ENCODE measurements at places on chromosomes 16 and 17.

DNA sequence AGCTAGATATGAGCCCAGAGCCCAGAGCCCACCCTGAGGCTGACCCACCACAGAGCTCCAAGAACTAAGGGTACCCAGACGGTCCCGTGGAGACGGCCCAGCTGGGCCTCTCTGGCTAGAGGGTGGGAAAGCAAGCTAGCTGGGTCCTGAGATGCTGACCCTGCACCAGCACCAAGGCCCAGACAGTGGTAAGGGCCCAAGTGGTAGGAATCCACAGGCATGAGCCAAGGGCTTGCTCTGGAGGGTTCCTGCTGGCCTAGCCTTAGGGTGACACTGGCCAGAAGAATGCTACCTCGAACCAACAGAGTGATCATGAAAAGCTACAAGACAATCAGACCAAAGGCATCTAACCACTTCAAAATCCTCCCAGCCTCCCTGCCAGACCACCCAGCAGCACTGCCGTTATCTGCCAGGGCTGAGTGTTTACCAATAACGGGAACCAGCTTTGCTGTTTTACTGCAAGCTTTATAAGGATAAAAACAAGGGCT is 13.2 kb downstream of the HIC1 start:
- no peak for DNase-seq
- no peaks in the 10 kb centered on the region for H3K27me3 ChIP-seq
- H3K4me3 ChIP-seq: no peak overlapping the region
- peaks cover 1% of the 10 kb centered on the region for H3K4me1 ChIP-seq

DNA sequence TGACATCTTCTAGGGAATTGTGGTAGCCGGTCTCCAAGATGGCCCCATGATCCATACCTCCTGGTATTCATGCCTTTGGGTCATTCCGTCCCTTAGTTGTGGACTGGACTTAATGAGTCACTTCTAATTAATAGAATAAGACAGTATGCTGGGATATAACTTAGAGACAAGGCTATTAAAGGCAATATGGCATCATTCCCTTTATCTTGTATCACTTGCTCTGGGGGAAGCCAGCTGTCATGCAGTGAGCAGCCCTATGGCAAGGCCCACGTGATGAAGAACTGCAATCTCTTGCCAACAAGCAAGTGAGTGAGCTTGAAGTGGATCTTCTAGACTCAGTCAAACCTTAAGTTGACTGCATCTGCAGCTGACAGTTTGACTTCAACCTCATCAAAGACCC is 97.8 kb upstream of the MED13 start:
- H3K4me3 ChIP-seq: no peak overlapping the region
- no peaks in the 10 kb centered on the region for H3K4me1 ChIP-seq
- no peaks in the 10 kb centered on the region for H3K36me3 ChIP-seq
- DNase-seq: no peak
- H3K27ac ChIP-seq: no peak overlapping the region

DNA sequence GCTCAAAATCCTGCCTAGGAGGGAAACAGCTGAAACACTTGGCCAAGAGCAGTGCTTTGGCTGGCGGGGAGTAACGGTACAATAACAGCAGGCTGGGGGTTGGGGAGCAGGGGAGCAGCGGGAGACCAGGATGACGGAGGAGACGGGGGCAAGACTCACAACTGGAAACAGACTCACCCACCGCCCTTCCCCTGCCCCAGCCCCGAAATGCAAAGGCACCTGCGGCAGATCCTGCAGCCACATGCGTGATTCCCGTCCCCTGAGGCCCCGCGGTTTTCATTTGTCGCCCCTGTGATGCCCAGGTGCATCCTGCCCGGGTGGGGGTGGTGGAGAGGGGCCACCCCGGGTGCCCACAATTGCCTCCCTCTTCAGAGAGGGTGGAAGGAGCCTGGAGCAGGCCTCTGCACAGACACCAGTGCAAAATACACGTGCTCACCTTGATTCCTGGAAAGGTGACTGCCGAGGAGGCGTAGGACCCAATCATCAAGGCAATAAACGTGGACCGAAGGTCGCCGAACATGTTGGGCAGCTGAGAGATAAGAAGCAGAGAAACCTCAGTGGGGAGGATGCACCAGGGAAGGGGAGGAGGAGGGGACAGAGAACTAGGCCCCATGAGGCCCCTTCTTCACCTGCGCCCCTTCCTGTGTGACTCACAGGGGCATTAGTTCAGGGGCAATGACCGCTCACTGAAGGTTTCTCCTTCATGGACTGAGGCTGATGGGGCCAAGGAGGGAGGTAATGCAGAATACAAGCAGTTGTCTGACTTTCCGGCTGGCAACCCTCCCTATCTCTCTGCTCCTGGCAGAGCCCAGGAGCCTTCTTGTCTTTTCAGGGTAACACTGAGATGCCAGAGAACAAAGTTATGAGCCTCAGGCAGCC is 30.4 kb upstream of the PITPNA start:
- H3K36me3 ChIP-seq: peaks cover 2% of the 10 kb centered on the region
- H3K27ac ChIP-seq: no peak overlapping the region
- peaks cover 6% of the 10 kb centered on the region for H3K4me1 ChIP-seq

DNA sequence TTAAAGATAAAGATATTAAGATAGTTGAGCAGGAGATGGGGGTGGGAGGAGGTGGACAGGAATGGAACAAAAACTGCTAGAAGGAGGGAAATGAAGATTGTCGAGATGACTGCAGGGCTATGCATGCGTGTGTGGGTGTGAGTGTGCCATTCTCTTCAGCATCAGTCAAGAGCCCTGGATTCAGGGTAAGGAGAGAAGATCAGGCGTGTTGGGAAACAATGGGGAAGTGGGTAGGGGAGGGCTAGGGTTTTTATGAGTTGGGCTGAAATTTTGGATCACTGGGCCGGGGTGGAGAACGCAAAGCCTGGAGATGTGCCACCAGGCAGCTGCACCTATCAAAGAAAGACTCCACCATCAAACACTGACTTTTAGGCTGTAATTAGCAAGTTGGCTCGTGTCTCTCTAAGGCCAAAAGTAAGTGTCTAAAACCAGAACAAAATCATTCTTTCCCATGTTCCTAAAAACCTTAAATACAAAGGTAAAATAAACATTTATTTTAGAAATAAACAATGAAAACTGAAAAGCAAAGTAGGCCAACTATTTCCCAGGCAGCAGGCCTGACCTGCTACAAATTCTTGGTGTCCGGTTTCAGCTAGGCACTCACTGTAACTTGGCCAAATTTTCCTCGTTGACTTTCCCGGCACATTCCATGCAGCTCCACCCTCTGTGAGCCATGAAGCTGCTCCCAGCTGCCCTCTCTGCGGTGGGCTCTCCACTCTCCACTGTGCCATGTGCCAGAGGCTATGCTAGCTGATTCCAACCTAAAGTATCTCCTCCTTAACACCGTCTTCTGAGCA is 4.2 kb downstream of the CDRT4 start:
- no peak overlapping the region for H3K4me3 ChIP-seq
- no peak for DNase-seq
- no peaks in the 10 kb centered on the region for H3K27me3 ChIP-seq
- no peak overlapping the region for H3K27ac ChIP-seq
- peaks cover 2% of the 10 kb centered on the region for H3K4me1 ChIP-seq

DNA sequence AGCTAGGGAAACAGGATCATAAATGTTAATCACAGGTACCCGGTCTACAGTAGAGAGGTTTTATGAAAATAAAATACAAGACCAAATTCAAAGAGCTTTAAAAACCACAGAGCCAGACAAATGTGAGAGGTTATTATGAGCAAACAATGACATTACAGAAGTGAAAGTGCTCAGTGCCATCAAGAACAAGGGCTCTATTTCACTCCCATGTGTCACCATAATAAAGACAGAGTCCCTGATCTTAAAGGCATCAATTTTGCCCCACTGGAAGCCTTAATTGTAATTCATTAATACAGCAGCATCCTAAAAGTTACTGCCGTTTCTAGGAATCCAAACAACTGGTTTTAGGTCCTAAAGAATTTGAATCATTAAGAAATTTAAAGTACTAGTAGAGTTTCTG is 43.7 kb upstream of the CDRT4 start:
- no peak for DNase-seq
- 0 out of 2 replicates have a peak, but pooled peaks cover 3% of the 10 kb centered on the region for H3K36me3 ChIP-seq
- no peak overlapping the region for H3K4me3 ChIP-seq
- no peak overlapping the region for H3K27ac ChIP-seq
- H3K27me3 ChIP-seq: no peaks in the 10 kb centered on the region
- no peaks in the 10 kb centered on the region for H3K4me1 ChIP-seq

DNA sequence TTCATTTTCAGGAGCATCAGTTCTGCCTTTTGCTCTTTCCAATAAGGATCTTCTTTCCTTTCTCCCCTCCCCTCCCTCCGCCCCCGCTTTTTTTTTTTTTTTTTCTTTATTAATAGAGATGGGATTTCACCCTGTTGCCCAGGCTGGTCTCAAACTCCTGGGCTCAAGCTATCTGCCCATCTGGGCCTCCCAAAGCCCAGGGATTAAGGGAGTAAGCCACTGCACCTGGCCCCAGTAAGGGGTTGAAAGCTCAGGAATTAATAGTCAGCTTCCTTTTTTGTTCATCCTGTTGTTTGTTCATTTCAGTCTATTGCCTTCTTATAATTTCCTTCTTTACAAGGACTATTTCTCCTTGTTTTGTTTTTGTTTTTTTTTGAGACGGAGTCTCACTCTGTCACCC is 7.9 kb upstream of the C17orf58 start:
- H3K4me3 ChIP-seq: no peak overlapping the region
- DNase-seq: no peak
- H3K27me3 ChIP-seq: no peaks in the 10 kb centered on the region
- H3K36me3 ChIP-seq: no peaks in the 10 kb centered on the region
- H3K27ac ChIP-seq: no peak overlapping the region

- H3K4me1 ChIP-seq: peaks cover 1% of the 10 kb centered on the region
- H3K27ac ChIP-seq: no peak overlapping the region
- H3K4me3 ChIP-seq: no peak overlapping the region
- no peaks in the 10 kb centered on the region for H3K27me3 ChIP-seq
These were observed 112.4 kb downstream of the SMG6 start for GRCh38 chr17:2191227-2191626.

DNA sequence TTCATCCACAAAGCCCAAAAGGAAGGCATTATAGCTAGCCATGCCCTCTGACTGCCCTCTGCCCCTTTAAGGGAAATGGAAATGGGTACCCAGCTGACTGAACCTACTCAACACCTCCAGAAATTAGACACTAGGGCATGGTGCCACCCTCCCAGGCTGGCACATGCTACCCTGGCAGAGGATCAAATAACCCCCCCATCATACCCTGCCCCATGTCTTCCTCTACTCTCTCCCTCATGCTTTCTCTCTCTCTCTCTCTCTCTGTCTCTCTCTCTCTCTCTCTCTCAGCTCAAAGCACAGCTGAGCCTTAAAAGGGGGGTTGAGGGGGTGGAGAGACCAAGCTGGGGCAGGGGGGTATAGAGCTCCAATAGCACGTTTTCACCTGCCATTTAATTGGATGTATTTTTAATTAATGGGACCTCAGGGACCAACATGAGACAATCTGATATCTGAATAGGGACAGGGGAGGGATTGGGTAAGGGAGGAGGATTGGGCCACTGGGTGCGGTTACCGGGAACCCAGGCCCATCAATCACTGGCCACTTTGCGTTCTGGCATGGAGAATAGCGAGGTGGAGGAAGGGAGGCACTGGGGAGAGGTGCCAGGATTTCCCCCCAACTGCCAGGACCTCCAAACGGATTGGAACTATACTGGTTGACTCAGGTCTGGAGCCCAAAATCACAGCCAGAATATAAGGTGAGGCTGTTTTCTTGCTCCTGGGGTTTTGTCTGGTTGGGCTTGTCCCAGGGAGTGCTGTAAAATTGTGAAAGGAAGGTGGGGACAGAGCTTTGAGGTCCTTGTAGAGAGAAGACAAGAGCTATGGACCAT is 57.8 kb downstream of the NEUROD2 start:
- H3K27ac ChIP-seq: no peak overlapping the region
- DNase-seq: no peak
- H3K4me1 ChIP-seq: no peaks in the 10 kb centered on the region
- H3K27me3 ChIP-seq: no peaks in the 10 kb centered on the region
- peaks cover 3% of the 10 kb centered on the region for H3K36me3 ChIP-seq
- no peak overlapping the region for H3K4me3 ChIP-seq

- DNase-seq: no peak
- no peaks in the 10 kb centered on the region for H3K4me1 ChIP-seq
- no peak overlapping the region for H3K27ac ChIP-seq
- H3K27me3 ChIP-seq: no peaks in the 10 kb centered on the region
- H3K36me3 ChIP-seq: no peaks in the 10 kb centered on the region
- no peak overlapping the region for H3K4me3 ChIP-seq
These were observed 74.9 kb downstream of the VAT1L start for GRCh38 chr16:77863250-77863649.

DNA sequence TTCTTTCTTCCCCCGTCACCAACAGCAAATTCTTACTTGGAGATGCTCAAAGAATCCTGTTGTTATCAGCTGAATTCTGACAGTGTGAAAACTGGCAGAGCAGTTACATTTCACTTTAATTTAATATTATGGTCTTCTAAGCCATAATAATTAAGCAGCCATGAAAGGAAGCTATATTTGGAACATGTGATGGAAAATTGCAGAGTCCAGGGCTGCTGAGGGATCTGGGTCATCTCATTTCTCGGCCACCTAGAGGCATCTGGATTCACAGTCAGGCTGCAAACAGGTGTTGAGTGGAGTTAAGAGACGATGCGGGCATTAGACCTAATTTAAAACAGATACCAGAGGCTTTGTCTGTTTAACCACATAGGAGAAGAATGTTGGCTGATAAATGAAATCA is 38.4 kb downstream of the CHD9NB start:
- H3K4me1 ChIP-seq: no peaks in the 10 kb centered on the region
- H3K4me3 ChIP-seq: no peak overlapping the region
- H3K27ac ChIP-seq: no peak overlapping the region
- no peaks in the 10 kb centered on the region for H3K27me3 ChIP-seq
- DNase-seq: no peak
- no peaks in the 10 kb centered on the region for H3K36me3 ChIP-seq

Data from iPS DF 6.9 (cell line).